ENCODE measurements at places on chromosomes 1 and 21.

DNA sequence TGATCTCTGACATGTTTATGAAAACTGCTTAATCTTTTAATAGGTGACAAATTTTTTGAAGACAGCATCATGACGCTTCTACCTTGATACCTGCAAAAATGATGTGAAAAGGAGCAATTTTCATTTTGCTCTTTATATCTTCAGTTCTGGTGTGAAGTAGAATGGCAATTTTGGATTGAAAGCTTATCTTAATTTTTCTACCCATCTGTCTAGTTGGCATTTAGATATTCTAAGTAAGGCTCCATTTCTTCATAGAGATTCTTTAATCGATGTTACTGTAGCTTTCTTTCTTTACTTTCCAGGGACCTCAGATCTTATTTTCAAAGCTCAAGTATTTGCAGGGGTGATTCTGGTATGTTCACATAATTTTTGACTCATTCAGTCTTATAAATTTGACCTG, 32.3 kb upstream of the GPR52 start:
- DNase-seq, result no peak

DNA sequence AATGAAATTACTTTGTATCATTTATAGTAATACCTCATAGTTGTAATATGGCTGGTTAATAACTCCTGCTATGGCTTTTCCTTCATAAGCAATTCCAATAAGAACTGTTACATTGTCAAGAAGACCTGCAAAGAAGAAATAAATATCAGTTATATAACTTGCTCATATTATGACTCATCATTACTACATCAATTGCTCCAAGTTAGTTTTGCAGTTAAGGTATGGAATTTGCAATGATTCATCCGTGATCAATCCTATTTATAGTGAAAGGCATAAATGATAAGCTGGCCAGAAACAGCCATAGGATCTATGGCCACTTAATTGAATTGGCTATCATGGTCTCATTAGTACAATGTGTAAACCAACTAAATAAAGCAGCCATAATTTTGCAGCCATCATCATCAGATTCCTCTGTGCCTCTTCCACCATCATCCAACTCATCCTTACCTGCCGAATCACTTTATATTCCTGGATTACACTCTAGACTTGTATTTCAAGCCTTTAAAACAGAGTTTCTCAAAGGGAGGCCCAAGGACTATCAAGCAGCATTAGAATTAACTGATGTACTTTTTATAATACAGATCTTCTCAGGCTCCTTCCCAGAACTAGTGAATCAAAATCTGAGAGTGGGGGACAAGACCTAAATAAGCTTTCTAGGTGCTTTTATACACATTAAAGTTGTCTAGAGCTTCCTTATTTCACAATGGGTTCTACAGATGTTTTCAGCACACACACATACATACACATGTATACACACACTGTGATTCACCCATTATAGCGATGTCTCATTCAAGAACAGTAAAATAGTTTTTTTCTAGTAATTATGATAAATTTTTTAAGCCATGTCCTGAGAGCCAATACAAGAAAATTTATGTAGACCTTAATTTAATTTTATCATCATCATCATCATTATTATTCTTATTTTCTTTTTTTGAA, 21.2 kb upstream of the EPRS1 start:
- DNase-seq, result no peak

DNA sequence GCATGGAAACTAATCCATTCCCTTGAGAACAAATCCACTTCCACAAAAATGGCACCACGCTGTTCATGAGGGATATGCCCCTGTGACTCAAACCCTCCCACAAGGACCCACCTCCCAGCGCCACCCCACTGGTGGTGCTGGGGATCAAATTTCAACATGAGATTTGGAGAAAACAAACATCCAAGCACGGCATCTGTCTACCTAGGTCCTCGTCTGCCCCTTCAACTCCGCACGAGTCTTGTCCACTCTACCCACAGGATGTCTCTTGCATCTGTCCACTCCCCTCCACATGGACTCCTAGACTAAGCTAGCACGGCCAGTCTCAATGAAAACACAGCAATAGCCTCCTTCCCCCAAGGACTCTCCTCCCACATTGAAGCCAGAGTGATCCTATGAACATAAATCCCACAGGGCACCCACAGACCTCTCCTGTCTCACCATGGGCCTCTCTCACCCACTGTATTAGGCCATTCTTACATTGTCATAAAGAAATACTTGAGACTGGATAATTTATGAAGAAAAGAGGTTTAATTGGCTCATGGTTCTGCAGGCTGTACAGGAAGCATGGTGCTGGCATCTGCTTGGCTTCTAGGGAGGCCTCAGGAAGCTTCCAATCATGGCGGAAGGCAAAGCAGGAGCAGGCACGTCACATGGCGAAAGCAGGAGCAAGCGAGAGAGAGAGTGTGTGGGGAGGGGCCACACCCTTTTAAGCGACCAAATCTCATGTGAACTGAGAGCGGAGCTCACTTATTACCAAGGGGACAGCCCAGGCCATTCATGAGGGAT, 101.4 kb downstream of the TOMM20 start:
- no peak for DNase-seq

GRCh38 chr21:35329940-35330660, 281.0 kb upstream of the RUNX1 start:
- DNase-seq, result no peak

GRCh38 chr1:67618285-67619018, 66.5 kb upstream of the GADD45A start:
- DNase-seq, result no peak

DNA sequence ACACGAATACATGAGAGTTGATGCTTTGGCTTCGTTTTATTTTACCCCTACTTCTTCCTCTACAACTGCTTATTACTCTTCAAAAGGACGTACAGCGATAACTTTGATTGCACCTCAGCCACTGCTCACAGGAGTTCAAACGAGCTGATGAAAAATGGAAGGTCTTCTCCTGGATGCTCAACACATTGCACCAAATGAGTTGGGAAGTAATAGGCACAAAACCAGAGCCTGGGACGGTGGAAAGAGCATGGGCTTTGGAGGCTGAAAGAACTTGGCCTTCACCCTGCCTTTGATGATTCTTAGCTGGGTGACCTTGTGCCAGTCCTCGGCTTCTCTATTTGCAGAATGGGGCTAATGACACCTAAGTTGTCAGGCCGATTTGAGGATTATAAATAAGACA, 4.8 kb downstream of the CD53 start:
- DNase-seq, result no peak

DNA sequence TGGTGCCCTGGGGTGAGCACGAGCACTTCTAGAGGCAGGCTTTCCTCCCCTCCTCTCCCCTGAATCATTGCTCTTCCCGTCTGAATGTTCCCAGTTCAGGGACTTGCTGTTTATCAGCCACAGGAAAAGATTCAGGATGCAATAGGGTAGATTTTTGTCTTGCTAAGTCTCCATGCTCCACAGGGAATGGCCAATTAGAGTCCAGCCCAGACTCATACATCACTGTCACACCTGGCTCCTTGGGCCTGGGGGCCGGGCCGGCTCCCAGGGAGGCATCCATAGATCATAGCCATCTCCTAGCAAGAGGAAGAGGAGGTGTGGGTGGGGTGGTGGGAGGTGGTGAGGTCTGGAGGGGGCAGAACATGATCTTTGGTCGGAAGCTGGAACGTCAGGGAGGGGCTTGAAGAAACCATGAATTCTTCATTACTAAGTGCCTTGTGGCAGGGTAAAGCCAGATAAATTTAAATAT, 83.4 kb downstream of the LRRN2 start:
- DNase-seq, result no peak

DNA sequence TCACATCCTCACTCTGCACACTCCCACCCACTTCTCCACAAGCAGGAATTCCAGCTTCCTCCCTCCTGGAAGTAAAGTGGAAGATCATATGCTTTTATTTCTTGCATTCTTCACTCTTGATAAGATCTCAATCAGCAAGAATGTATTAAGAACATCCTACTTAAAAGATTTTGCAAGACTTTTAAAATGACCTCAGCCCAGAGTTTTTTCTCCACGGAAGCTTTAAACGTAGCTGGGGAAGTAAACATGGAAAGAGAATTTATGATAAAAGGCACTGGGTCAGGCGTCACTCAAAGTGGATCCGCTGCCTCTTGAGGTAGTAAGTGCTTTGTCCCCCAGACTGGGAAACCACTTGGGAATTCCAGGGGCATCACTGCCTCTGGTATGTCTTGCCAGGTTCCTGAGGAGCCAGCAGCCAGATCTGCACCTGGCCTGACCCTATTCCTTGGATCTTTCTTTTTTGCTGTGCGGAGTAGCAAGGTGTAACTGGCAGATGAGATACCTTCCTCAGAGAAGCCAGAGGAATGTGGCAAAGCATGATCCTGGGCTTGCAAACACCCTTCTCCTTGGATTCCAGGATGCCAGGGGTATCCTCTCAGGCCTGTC, 33.9 kb downstream of the CDK18 start:
- no peak for DNase-seq

DNA sequence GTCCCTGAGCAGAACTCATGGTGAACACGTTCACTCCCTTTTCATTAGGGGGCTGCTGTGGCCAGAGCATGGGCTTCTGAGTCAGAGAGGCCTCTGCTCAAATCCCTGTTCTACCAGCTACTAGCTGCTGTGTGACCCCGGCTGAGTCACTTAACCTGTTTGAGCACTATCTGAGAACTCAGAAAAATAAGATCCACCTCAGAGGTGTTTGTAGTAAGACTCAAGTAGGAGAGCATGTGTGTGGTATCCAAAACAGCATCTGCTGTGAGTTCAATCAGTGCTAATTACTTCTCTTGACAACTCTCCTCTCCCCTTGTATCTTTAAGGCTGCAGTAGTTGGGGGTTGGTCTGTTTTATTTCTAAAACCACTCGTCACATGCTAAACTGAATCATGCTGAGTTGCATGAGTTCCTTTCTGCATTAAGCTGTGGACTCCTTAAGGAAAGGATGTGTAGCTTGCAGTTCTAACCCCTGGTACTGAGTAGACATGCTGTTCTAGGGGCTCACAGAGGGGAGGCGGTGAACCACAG, 39.7 kb upstream of the JUN start:
- no peak for DNase-seq

DNA sequence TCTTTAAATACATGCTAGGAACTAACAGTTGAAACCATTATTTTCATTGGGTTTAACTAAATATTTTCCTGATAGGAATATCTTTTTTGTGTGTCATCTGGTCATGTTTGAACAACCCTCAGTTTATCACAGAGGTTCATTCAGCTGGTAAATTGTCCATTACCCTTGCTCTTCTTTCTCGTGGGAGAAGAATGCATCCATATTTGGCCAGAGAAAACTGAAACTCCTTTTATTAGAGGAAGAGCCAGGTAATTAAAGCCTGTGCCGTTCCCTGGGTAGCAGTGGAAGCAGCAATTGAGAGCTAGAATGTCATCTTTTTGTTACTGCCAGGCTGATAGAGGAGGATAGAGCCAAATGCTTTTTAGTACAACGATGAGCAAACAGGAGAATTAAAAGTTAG, 587.2 kb upstream of the ZRANB2 start:
- DNase-seq, result no peak

DNA sequence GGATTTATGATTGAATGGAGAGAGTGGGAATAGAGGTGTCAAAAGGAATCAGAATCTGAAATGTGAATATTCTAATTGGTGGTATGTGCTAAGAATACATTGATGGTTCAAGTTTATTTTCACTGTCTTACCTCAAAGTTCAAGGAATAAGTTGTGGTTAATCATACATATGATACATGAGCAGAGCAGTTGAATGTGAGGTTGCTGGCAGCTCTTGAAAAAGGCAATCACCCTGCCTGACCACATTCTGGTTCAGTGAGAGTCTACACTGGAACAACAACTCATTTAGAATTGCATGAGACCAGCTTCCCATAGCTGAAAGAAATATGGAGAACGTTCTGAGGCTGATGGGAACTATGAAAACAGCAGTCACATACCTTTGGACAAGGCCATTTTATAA, 68.3 kb upstream of the ARHGAP29 start:
- DNase-seq, result no peak

- peak; percentile 7 for DNase-seq
Observed at GRCh38 chr1:182170891-182171461, 109.5 kb upstream of the ZNF648 start.

DNA sequence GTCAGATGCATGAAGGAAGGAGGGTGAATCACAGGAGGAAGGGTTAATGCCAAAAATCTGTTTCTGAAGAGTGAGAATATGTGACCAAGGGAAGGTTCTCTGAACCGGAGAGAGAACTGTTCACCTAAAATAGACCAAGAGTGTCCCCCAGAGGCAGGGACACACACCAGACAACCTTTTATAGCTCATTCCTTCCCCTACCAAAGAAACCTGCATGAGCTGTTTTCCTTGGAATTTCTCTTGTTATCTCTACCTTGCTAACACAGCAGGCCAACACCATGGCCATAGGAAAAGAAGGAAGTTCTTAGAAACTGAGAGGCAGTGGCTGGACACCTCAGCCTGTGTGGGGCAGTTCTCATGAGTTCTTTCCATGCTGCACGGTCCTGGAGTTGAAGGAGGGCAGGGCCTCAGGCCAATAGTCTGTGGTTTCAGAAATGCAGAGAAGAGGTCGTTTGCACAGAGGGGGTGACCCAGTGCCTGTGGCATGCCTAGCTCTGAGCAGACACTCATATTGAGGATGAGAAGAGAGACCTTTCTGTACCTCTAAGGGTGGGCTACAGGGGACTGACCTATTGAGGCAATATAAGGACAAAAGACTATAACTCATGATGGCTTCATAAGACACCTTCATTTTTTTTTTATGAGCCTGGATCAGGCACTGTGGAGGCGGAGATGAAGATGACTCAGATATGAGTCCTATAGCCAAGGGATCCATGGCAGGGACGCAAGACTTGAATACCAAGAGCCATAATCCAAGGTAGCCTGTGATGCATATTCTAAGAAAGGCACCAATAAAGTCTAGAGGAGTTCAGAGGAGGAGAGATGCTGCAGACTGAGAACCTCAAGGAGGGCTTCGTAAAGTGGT, 39.4 kb downstream of the IGFN1 start:
- no peak for DNase-seq

GRCh38 chr1:205255941-205256780, 28.4 kb downstream of the TMCC2 start:
- DNase-seq, result peak; percentile 80

- DNase-seq, result no peak
Observed at GRCh38 chr1:210655511-210655910, 326.8 kb downstream of the HHAT start.
